NCI-H345 (cell line): ENCODE measurements at places on chromosomes 1 and 21.

- no peak for DNase-seq
These were observed 10.4 kb downstream of the TTLL10 start for GRCh38 chr1:1183833-1184775.

GRCh38 chr1:74716822-74717221 is 16.0 kb downstream of the CRYZ start:
- DNase-seq: no peak

GRCh38 chr1:114558544-114558943 is 22.9 kb downstream of the BCAS2 start:
- DNase-seq: no peak

DNA sequence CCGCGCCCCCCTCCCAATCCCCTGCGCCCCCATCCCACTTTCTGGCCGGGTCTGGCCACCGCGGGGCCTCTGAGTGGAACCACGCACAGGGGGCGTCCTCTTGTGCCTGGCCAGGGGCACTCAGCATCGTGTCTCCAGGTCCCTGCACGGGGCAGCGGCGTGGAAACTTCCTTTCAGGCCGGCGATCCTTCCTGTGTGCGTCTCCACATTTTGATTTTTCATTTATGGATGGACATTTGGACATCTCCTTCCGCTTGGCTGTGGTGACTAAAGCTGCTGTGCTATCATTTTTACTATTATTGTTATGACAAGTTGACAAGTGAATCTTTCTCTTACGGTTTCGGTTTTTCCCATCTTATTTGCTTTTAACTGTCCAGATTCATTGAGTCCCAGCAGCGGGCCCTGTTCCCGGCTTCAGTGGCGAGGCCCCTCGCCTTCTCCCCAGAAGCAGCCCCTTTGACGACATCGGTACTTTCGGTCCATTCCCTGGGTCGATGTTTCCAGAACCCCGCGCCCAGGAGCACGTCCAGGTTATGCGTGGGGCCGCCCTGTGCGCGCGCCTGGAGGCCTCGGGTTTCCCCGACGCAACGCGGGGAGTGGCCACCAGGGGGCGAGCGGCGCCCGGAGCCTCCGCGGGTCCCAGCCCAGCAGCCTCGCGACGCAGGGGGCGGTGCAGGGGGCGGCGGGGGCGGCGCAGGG is 12.4 kb upstream of the SLC19A1 start:
- peak; percentile 69 for DNase-seq

GRCh38 chr1:236150311-236150955 is 8.1 kb downstream of the GPR137B start:
- no peak for DNase-seq

DNA sequence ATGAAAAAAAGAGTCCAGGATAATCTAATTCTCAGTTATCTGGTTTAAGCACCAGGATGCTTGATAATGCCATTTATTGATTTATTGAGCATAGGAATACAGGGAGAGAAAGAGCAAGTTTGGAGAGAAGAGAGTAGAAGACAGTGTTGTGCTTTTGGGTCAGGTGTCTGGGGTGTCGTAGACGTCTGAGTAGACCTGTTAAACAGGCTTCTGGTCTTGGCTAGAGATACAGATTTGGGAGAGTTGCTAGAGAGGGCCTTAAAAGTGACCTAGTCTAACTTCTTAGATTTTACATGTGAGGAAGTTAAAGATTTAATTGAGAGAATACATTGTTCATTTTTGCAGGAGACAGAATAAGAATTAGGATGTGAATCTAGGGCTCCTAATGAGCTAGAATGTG is 34.3 kb downstream of the CNST start:
- DNase-seq: no peak

GRCh38 chr1:201095581-201095980 is 16.6 kb downstream of the CACNA1S start:
- no peak for DNase-seq

GRCh38 chr1:67846538-67846937 is 13.3 kb upstream of the GNG12 start:
- no peak for DNase-seq

DNA sequence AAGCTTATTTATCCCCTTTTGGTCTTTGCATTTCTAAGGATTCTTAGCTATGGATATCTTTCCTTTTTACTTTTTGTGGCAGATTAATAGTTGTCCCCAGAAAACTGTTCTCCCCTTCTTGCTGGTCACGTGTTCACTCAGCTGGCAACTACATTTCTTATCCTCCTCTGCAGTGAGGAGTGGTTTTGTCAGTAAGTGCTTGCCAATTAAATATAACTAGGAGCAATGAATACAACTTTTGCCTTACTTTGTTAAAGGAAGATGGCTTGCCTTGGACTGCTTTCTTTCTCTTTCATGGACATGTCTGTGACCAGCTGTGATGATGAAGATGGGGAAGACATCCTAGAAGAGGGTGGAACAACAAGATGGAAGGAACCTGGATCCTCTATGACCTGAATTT is 15.6 kb upstream of the ALG14 start:
- no peak for DNase-seq

DNA sequence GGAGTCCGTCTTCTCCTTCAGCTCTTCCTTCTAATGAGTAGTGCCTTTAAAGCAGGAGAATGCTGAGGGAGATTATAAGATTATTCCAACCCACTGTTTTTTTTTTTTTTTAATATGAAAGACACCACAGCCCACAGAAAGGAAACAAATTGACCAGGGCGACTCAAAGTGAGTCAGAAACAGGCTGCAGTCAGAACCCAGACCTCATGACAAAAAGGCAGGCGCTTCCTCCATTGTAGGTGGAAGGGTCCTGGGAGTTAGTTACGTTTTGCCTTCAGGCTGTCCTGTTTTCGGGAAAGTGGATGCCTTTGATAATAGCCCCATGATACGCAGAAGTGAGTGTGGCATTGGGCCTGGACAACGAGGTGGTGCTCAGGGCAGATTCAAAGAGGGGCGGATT is 21.0 kb downstream of the PLXNA2 start:
- DNase-seq: no peak

- no peak for DNase-seq
These were observed 40.9 kb downstream of the ALPL start for GRCh38 chr1:21550097-21550496.

GRCh38 chr1:118136187-118136941 is 48.7 kb downstream of the SPAG17 start:
- DNase-seq: no peak

DNA sequence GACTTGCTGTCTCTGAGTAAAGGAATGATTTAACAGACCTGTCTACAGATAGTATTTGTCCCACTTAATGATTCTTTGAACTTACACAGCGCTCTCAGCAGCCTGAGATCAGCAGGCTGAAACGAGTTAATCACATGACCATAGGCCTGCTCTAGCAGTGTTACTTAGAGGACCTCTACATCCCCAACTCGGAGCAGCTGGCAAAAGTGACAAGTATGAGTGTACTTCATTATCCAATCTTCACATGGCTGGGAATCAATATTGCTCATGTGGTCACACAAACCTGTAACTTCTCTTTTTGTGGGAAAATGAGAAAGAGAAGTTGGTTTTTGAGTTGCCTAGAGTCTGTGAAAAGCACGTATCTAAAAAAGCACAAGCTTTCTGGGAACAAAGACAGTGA is 11.4 kb upstream of the ATP13A2 start:
- DNase-seq: no peak

GRCh38 chr1:60149251-60149650 is 75.7 kb upstream of the C1orf87 start:
- DNase-seq: peak; percentile 46

DNA sequence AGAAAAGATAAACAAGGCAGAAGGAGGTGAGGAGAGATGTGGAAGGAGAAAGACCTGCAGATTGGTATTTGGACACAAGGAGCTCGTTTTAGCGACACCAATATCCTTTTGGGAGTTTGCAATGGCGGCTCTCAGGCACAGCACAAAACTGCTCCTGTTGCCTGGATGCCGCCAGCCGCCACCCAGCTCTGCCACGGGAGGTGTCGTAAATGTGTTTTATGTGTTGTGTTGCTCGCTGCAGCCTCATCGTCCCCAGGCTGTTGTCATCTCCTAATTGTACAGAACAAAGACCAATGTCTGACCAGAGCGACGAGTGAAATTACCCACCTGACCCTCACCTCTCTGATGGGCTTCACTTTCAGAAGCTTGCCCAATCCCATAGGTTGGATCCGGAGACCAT is 96.6 kb upstream of the ZNF281 start:
- DNase-seq: no peak

- no peak for DNase-seq
These were observed 3.4 kb upstream of the RBP7 start for GRCh38 chr1:9993561-9994075.

DNA sequence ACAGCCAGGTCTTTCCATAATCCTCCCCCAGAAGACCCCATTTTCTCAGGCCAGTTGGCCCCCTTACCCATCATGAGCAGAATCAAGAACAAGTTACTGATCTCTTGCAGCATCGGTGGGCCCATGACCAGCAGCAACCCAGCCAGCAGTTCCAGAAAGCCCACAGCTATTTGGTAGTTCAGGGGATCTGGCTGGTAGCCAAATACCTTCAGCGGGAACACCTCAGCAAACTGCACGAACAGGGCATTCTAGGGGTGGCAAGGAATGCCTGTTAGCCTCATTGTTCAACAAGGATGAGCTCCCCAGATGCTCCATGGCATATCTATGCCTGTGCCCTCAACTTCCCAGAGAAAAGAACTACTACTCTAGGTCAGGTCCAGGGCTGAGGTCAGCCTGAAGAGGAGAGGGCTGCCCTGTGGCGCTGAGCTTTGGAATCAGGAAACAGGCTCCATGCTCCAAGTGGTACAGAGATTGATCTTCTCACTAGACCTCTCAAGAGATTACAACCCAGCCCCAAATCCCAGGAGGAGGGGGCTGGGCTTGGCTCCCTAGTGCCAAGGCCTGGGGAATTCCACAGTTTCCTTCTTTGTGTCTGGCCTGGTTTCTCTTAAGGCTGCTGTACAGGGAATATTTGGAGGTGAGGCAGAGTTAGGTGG is 1.3 kb downstream of the TMEM35B start:
- no peak for DNase-seq

DNA sequence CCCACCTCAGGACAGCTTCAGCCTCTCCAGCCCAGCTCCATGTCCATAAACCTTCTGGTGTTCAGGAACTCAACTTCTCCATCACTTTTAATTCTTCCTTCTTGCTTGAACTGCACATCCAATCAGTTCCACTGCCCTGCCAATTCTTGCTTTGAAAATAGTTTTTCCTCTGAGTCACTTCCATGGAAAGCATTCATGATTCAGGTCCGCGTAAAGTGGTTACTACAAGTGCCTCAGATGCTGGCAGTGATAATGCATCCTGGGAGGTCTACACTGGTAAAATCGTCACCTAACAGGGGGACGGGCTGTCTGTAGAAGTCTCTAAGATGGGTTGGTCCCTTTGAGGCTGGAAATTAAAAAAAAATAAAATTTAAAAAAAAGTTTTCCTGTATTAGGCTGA is 25.9 kb upstream of the RCAN1 start:
- no peak for DNase-seq

- peak; percentile 26 for DNase-seq
These were observed 103.5 kb downstream of the RGS7 start for GRCh38 chr1:241253471-241253870.

DNA sequence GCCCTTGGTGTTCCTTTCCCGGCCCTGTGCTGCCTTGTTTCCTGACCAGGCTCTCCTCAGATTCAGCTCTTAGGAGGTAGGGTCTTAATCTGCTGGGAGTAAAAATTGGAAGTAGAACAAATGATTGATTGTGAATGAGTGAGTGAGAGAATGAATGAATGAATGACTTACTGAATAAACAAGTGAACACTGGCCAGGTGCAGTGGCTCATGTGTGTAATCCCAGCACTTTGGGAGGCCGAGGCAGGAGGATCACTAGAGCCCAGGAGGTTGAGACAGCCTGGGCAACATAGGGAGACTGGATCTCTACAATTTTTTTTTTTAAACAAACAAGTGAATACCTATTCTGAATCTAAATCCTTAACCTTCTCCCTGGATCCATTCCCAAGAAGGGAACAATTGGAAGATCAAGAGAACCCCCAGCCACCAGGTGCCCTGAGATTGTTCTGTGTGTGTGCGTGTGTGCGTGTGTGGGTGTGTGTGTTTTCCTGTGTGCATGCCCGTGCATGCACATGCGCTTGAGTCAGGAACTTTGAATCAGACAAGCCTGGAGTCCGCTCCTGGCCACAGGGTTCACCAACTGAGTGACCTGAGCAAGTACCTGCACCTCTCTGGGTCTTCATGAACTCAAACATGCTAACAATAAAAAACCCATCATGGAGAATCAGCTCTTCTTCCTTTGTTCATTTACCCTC is 24.3 kb upstream of the CITED4 start:
- no peak for DNase-seq

GRCh38 chr1:24438423-24438901 is 22.9 kb downstream of the NIPAL3 start:
- no peak for DNase-seq

DNA sequence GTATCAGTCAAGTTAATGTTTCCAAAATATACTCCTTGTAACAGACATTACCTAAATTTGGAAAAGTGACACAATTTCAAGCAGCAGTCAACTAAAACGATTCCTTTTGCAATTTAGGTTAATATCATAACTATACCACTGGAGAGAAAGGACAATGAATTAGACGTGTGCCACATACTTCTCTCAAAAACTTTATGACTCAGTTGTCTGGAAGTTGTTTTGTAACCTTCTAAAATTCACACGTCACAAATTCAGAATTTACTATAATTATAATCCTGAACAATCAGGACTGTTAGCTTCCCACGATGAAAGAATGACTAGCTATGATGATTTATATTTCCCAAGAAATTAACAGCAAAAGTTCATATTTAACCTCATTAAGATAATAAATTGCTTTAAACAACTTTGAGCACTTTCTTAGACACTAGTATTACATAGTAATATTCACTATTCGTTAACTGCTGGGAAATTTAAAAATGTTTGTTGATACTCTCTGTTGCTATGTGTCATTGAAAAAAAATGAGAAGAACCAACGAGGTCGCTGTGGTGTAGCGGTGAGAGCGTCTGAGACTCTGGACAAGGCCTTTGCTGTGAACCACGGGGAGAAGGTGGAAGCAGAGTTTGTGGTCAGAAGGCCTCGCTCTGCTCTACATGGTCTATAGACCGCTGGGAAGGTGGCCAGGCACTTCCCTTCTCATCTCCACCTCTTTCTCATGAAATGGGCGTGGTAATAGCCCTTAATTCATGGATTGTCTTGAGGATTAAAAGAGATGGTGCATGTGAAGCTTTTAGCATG is 27.9 kb upstream of the BATF3 start:
- no peak for DNase-seq

GRCh38 chr21:14513804-14514203 is 32.3 kb downstream of the SAMSN1 start:
- no peak for DNase-seq

DNA sequence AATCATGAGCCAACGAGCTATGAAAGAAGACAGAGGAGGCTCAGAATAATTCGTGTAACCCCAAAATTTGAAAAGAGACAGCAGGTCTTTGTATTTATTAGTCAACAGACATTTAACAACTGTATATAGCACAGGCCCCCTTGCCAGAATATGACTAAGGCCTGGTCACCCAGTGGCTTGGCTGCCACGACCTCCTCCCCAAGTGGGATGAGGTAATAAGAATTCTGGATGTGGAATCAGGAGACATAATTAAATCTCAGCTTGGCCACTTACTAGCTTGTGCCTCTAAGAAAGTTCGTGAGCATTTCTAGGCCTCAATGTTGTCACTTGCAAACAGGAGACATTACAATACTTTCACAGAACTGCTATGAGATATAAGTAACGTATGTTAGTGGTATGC is 134.2 kb upstream of the TNFSF4 start:
- no peak for DNase-seq
